ENCODE measurements at places on chromosomes 13 and 19. TPM values are rescaled to one million over a fixed set of nuclear protein-coding genes. Genes with fewer than 3 reads are reported as not detected.

DNA sequence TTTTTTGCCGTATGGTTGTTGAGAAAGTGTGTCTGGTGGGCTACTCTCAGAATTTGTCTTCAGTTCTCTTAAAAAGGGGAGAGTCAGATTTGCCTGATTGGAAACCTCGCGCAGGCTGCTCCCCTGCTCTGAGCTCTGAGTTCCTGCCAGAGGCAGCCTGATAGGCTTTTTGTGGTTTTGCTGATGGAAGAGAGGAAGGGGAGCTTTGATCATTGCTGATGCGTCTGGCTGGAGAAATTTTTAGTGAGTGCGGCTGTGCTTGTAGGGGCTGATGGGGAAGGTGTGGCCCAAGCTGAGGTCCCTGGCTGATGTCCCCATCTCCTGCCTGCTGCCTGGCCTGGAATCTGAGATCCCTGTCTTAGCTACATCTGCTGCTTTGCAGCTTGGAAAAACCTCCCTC, 2.8 kb downstream of the CHST8 start:
- H3K4me3 ChIP-seq: no peak overlapping the region
- peaks cover 23% of the 10 kb centered on the region for H3K27me3 ChIP-seq
- H3K4me1 ChIP-seq: peaks cover 3% of the 10 kb centered on the region
- H3K36me3 ChIP-seq: no peaks in the 10 kb centered on the region
- no peak overlapping the region for H3K27ac ChIP-seq

SCN1B gene
- total RNA-seq: 33.6 TPM

- H3K36me3 ChIP-seq: no peaks in the 10 kb centered on the region
- no peaks in the 10 kb centered on the region for H3K27me3 ChIP-seq
- no peak overlapping the region for H3K27ac ChIP-seq
- H3K4me1 ChIP-seq: peaks cover 4% of the 10 kb centered on the region
- H3K4me3 ChIP-seq: no peak overlapping the region
Measured at GRCh38 chr13:95185851-95186250, 115.4 kb downstream of the ABCC4 start.

DACH1 gene
- total RNA-seq: 3.4 TPM

DNA sequence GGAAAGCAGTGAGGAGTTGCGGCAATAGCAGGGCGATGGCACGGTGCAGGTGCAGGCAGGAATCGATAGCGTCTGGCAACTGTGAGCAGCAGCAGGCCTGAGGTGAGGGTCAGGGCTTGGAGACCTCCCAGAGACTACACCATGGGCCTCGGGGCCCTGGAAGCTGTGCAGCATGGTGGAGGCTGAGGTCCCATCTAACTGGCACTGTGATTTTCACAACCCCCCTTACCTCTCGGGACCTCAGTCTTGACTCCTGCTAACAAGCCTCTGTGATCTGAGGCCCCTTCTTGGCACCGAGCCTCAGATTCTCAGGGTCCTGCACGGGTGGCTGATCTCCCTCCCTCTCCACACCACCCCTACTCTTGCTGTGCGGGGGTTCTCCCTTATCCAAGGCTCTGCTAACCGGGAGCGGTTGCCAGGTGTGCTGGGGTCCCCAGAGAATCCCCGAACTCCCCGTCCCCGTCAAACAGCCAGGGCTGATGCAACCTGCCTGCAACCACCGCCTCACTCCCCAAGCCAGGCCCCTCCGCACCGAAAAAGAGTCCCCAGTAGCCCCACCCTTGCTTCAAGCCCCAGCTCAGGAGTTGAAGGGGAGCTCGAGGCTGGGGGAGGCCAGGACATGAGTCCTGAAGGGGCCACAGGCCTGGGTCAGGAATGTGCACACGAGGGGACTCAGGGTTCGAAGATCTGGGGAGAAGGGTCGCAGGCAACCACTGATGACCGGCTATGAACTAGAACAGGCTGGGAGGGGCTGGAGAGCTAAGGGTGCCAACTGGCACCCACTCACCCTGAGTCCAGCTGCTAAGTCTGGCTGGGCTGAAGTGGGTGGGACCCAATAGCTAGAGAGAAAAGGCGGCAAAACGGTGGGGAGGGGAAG, 4.8 kb upstream of the ATF5 start:
- H3K36me3 ChIP-seq: peaks cover 51% of the 10 kb centered on the region
- peaks cover 8% of the 10 kb centered on the region for H3K4me1 ChIP-seq
- no peaks in the 10 kb centered on the region for H3K27me3 ChIP-seq
- H3K27ac ChIP-seq: no peak overlapping the region
- no peak overlapping the region for H3K4me3 ChIP-seq

KIR3DL2 gene
- total RNA-seq: 1.1 TPM
